Stimulated activated CD8-positive, alpha-beta memory T cell treated with anti-CD3 and anti-CD28 coated beads, Interleukin-7, amount 100 ng/mL, for 4 hours (primary cell): ENCODE measurements at places on chromosomes 1 and 21.

DNA sequence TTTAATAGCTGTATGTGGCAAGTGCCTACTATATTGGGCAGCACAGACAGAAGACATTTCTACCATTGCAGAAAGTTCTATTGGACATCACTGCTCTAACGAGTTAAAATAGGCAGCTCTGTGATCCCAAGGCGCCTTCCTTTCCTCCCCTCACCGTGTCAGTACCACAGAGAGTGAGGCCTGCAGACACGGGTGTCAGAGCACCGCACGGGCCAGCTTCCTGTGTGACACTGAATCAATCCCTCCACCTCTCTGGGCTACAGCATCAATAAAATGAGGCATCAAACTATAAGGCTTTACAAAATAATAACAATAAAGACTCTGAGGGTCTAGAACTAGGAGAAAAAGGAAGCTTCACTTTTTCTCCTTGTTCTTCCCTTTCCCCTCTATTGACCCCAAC, 246.7 kb downstream of the FOXD2 start:
- no peak for DNase-seq

DNA sequence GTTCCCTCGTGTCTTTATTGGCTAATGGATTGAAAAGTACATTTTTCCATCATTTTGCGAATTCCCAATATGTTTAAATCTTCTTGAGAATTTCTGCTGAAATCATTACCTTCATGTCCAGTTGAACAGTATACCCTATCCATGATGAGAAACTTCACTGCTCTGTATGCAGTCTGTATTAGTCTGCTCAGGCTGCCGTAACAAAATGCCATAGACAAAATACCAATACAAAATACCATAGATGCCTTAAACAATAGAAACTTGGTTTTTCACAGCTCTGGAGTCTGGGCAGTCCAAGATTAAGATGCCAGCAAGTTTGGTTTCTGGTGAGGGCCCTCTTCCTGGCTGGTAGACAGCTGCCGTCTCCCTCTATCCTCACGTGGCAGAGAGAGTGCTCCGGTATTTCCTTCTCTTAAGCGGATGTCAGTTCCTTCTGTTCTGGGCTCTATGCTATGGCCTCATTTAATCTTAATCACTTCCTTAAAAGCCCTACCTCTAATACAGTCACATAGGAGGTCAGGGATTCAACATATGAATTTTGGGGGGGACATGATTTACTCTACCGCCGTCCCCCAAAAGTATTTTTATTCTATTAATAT, 27.0 kb downstream of the CXADR start:
- DNase-seq: no peak

GRCh38 chr1:67764633-67765032, 68.6 kb downstream of the GNG12 start:
- no peak for DNase-seq

GRCh38 chr21:43318368-43318767, 108.6 kb downstream of the SIK1 start:
- no peak for DNase-seq

DNA sequence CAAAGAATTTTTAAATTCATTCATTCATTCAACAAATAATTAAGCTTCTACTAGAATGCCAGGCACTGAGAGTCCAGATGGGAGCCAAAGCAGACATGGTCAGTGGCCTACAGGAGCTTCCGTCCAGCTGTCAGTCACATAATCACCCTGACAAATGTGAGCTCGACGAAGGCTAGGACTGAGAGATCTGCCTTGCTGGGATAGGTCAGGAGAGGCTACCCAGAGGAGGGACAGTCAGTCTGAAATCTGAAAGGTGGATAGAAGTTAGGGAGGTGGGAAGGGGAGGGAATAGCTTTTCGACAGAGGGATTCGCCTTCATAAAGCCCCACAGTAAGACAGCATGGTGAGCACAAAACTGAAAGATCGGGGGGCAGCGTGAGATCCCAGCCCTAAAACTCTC, 8.3 kb downstream of the EPHX1 start:
- no peak for DNase-seq

DNA sequence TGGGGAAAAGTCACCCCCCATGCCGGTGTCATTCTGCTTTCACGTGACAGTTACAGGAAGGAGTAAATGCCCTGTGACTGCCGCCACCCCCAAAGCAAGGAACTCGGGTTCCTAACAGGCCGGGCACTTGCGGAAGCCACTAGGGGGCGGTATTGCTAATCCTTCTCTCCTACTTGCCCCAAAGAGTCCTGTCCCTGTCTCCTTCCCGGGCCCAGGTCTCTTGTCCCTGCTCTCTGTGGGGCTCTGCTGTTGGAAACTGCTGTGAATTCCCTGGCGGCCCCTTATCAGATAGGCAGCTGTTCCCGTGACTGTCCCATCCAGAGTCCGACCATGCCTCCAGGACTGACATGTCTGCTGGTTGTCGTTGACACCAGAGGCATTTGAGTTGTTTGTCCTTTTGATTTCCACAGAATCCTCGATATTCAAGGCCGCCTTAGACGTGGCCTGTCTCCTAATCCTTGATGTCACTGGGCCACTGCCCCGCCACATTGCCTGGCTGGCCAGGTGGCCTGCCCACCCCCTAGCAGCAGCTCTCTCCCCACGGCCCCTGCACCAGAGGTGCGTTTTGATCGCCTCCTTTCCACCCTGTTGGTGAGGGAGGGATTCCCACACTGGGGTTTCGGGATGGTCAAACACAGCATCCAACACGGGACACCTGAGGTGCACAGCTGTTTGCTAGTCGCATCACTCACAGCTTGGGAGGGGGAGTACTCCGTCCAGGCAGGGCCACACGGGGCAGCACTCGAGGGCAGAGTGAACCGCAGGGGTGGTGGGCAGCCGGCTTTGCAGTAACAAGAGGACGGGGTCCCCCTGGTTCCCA, 37.3 kb downstream of the CHAF1B start:
- peak; percentile 3 for DNase-seq

DNA sequence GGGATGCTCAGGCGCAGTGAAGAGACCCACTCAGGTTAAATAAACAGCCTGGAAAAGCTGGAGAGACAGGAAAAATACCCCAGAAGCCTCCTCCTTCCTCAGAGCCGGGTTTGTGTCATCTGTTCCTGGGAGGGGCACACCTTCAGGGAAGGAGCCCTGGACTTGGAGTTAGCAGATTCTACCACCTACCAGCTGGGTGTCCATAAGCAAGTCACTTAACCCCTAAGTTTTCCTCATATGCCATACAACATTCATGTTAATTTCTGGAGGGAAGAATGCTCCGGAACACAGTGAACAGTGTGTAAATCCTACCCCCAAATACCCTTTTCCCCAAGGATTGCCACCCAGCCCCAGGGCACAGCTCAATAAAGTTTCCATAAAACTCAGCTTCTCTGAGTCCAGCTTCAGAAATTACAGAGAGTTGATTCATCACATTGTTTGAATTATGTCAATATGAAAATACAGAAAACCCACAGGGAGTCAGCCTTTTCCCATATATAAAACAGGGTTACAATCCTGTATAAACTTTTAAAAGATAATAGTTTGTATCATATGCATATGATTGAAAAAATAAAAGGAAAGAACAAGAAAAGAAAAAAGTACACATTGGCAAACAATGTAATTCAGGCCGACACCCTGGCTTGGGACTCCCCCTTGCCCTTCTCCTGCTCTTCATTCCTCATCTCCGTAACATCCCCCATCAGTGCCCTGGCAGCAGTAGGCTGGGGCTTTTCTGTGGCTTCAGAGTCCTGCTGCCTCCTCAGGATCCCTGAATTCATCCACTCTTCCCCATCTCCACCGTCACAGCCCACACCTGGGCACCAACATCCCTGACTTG, 291.8 kb upstream of the USP24 start:
- DNase-seq: no peak

DNA sequence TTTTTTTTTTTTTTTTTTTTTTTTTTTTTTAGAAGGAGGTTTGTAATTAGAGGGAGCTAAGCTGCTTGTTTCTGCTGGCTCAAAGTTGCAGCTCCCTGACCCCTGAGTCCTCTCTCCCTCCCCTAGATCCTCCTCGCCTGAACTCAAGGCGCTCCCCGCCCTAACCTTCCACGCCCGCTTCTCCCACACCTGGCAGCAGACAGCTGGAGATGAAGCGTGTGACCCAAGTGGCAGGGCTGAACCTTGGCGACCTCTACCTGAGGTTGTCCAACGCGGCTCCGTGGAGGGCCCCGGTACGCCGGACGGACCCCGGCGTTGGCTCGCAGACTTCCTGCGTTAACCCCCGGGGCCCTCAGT, 795 bp downstream of the NGF start:
- no peak for DNase-seq

- no peak for DNase-seq
These were observed 24.5 kb downstream of the WNT4 start for GRCh38 chr1:22118291-22118992.

DNA sequence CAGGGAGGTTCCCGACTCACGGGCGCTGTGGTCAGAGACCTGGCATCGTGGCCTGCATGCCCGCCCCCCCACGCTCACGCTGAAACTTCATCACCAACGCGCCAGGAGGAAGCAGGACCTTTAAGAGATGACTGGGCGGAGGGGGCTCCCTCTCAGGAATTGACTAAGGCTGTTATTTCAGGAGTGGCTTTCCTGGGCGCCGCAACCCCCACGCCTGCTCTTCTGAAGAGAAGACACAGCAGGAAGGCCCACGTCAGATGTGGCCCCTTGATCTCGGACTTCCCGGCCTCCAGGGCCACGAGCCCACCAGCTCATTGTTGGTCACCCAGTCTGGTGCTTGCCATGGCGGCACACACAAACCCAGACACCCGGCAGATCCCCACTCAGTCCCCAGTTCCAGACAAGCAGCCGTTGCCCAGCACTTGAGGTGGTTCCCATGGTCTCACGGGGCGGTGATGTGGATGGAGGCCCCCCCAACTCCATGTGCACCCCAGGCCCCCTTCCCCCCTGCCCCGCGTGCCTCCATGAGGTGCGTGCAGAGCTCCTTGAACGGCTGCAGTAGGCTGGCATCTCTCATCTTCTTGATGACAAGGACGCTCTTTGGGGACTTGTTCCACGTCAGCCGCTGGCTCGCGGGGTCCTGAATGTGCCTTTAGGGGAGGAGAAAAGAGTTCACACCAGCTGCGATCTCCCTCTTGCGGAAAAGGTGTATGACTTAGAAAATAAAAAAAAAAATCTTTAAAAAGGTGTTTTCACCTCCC, 21.4 kb downstream of the NADK start:
- DNase-seq: no peak

- DNase-seq: no peak
These were observed 27.8 kb downstream of the SLC19A1 start for GRCh38 chr21:45514311-45515021.

GRCh38 chr1:174989536-174990220, 10.1 kb upstream of the CACYBP start:
- no peak for DNase-seq

GRCh38 chr1:46768445-46768844, 30.4 kb upstream of the CYP4B1 start:
- no peak for DNase-seq

DNA sequence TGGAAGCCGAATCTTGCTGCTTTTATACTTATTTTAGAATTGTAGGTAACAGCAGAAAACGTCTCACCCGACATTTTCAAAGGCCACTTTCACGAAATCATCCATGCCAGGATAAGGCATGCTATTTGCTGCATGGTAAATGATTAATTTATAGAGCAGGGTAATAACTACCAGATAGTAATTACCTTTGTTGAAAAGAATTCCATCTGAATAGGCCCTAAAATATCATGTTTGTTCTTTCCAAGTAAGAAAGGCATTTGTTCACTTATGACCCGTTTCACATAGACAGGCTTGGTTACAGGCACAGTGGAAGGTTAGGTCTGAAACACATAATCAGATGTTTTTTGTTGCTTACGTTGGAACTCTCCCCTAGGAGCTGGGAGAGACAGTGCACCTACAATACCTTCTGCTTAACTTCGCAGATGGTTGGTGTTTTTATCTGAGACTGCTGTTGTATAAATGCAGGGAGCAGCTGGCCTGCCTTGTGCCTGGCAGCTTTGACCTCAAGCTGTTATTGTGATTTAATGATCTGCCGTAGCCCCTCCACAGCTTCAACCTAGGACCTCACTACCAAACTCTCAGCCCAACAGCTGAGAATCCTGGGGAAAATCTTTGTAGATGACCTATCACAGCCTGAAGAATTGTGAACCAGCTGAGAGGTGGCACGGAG, 1.6 kb downstream of the SLC44A3 start:
- DNase-seq: no peak

GRCh38 chr1:211013346-211014240, 120.4 kb downstream of the KCNH1 start:
- no peak for DNase-seq

DNA sequence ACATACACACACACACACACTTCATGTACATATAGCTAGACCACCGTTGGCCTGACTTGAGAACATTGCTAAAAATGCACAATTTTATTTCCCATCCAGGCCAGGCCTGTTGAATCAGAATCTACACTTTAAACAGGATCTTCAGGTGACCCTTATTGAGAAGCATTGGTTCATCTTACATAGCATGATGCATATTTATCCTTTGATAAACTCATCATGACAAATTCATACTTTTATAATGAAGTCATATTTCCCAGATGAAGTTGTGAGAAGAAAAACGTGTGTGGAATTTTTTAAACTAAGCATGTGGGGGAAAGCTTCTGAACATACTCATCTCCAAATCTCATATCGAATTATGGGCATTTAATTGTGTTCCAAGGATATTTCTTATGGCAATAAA, 877.7 kb downstream of the MRPL39 start:
- DNase-seq: no peak

DNA sequence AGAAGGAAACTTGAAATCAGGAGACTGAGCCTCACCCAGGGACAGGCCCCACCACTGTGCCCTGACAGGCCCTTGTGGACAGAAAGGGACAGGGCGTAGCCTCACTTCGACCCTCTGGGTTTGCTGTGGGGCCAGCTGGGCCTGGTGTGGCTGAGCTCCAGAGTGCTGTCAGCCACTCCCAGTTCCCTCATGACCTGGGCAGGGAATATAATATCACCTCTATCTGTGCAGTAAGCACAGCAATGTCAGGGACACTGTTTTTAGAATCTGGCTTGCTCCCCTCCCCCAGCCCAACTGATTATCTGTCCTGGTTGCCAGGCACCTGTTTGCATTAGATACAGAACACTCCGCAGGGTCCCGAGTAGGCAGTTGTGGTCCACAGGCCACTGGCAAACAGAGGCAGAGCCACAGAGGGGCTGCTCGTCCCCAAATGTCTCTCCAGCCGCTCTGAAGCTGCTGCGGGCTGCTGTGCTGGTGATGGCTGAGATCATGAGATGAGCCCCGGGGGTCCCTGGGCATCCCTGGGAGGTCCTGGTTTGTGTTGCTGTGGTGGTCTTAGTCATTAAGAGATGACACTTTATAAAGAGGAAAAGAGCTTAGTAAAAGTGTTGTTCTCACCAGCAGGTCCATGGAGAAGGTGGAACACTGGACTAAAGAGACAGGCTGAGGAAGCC, 51.6 kb downstream of the ETS2 start:
- no peak for DNase-seq
